ENCODE measurements at places on chromosomes 2 and 18.

DNA sequence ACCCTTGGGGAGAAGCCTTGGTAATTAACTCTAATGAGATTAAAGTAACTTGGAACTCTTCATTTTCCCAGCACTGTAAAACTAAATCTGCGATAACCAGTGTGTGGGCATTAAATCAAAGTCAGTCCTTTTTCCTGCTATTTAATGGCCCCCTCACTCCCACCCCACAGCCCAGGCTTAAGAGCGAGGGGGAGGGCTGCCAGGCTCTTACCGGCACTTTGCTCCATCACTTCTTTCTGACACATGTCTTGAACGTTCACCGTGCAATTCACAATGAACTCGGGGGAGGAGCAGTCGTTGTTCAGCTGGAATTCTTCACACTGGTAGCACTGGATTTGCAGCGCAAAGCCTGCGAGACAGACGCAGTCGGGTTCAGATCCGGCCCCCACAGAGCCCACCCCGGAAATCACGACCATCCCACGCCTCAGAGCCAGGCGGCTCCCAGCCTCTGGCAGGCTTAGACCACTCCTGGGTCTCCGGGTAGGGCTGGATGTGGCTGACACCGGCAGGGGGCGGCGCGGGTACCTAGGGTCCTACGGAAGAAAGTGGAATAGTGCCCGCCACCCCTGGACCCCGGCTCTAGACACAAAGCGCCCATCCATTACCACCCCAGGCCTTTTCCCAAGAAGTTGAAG, 1.7 kb downstream of the LYPD1 start:
- DNase-seq = peak; percentile 22

GRCh38 chr18:3541549-3542386, 91.8 kb downstream of the TGIF1 start:
- no peak for DNase-seq

DNA sequence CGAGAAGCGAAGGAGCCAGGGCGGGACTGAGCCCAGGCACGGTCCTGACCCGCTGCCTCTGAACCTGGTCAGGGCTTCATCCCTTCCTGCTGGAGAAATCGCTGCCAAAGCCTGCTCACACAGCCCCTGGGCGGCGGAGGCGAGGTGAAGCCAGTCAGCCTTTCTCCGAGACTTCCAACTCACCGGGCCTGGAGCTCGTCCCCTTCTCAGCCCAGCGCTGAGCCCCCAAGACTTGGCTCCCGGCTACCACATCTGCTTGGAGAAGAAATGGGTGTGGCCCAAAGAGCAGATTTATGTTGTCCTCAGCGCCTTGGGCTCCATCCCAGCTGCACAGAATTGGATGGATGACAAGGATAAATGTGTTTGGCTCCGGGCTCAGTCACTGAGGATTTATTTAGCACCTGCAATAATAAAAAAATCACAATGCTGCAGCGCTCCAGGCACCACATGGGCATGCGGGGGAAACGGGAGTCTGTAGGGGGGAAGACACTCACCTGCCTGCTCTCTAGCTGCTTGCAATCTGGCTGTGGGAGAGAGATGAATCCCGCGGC, 64.9 kb downstream of the ACTR2 start:
- no peak for DNase-seq

DNA sequence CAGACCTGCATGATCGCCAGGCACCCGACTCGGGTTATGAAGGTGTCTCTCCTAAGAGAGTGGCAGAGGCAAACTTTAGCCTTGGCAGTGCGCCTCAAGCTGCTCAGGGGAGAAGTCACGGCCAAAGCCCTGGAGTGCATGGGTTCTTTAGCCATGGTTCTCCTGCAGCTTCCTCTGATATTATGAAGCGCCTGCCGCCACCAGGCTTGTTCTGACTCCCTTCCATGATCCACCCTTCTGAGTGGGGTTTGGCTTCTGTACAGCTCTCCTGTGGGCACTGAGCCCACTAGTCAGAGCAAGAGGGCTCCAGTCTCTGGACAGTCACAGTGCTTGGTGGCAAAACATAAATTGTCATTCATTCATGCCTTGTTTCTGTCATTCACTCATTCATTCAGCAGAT, 25.9 kb upstream of the TMBIM1 start:
- no peak for DNase-seq

GRCh38 chr2:240601061-240601830, 14.7 kb downstream of the CAPN10 start:
- no peak for DNase-seq

DNA sequence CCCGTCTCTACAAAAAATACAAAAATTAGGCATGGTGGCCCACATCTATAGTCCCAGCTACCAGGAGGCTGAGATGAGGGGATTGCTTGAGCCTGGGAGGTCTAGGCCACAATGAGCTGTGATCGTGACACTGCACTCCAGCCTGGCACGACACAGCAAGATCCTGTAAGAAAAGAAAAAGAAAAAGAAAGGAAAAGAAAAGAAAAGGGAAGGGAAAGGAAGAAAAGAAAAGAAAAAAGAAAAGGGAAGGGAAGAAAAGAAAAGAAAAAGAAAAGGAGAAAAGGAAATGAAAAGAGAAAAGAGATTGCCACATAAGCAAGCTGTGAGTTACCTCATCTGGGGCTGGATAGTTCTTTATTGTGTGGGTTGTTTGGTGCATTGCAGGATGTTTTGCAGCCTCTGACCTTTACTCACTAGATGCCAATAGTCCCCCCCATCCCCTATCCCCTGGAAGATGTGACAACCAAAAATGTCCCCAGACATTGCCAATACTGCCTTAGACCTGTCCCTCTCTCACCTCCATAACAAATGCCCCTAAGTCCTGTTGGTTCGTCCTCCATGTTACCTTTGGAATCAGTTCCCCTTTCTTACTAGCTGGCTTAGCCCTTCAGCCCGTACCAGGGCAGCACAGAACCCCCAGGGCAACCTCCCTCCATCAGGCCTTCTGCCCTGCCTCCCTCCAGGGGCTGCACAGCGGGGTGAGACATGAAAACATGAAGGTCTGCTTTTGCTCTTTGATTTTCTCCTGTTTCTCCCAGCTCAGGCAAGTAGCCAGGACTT, 8.9 kb downstream of the ASPRV1 start:
- no peak for DNase-seq

DNA sequence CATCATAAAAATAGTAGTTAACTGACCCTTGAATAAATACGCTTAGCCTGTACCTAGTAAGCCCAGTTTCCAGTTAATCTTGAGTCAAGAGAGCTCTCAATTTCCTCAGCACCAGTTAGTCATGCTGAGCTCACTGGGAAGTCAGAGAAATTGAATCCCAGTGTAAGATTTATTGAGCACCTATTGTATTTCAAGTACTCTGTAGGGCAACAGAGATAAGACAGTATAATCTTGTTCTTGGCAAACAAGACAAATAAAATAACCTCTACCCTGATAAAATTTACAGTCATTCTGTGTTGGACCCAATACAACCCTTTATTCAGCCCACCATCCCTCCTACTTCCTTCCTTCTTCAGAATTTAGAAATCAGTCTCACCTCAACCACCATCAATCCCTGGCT, 71.9 kb upstream of the NRP2 start:
- DNase-seq = peak; percentile 21

DNA sequence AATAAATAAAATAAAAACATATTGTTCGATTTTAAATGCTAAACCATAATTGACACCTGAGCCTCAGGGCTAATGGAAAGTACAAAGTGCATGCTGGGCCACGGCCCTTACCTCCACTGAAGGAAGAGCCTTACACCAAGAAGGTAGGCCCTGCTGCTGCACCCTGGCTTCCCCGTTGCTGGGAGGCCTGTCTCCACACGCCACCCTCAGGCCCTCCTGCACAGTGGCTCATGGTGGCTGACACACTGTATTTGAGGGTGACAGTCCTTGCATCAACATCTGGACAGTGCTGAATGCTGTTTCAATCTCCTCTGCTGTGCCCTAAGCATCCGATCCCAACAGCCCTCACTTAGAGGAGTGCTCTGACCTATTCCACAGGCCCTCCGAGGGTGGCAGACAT, 39.3 kb upstream of the EDAR start:
- DNase-seq = no peak

- DNase-seq = no peak
These were observed 93.6 kb downstream of the SH3BP4 start for GRCh38 chr2:235045336-235045972.

- DNase-seq = no peak
These were observed 346.1 kb downstream of the CYP26B1 start for GRCh38 chr2:71801556-71801955.

GRCh38 chr2:205850611-205851010, 168.3 kb downstream of the NRP2 start:
- no peak for DNase-seq

DNA sequence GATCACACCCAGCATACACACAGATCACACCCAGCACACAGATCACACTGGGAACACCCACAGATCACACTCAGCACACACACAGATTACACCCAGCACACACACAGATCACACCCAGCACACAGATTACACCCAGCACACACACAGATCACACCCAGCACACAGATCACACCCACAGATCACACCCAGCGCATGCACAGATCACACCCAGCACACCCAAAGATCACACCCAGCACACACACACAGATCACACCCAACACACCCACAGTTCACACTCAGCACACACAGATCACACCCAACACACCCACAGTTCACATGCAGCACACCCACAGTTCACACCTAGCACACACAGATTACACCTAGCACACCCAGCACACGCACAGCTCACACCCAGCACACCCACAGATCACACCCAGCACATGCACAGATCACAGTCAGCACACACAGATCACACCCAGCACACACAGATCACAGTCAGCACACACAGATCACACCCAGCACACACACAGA, 117.6 kb downstream of the DYSF start:
- DNase-seq = no peak

DNA sequence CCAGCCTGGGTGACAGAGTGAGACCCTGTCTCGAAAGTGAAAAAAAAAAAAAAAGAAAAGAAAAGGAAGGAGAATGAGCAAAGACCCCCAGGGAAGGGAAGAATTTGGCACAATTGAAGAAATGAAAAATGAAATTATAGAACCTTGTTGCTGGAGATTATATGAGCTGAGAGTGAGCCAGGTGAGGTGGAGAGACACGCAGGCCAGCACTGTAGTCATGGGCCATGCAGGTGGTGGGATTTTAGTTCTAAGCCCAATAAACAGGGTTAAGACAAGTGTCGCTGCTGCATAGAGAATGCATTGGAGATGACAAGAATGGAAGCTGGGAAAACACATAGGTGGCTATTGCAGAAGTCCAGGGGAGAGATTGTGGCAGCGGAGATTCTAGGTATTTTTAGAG, 32.3 kb downstream of the FBLN7 start:
- no peak for DNase-seq

DNA sequence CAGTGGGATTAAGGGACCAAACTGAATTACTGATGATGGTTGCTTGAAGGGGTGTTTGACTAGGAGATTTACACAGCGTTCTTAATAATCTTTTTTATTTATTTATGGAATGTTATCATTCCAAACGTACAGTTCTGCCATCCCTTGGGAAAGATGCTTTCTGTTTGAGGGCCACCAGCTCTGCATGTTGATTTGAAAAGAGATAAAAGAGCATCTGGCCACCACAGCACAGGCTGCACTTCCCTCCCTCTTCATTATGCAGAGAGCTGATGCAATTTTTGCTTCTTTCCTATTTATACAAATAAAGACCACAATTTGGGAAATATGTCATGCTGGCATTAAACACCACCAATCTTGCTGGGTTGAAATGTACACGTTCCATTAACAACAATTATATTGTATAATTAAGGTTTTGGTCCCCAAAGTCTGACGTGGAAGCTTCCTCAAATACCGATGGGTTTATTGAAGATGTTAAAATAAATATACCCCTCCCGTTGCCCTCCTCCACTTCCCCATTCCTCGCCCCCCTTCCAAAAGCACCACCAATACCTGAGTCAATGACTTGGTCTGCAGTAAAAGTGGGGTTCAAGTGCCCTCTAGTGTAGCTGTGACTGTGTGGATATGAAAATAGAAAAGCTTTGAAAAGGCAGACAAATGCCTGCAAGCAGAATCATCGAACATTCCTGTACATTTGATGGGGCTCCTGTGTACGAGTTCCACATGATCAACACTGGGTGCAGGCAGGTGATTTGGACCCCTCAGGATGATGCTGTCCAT, 211.9 kb downstream of the HRH4 start:
- DNase-seq = no peak

DNA sequence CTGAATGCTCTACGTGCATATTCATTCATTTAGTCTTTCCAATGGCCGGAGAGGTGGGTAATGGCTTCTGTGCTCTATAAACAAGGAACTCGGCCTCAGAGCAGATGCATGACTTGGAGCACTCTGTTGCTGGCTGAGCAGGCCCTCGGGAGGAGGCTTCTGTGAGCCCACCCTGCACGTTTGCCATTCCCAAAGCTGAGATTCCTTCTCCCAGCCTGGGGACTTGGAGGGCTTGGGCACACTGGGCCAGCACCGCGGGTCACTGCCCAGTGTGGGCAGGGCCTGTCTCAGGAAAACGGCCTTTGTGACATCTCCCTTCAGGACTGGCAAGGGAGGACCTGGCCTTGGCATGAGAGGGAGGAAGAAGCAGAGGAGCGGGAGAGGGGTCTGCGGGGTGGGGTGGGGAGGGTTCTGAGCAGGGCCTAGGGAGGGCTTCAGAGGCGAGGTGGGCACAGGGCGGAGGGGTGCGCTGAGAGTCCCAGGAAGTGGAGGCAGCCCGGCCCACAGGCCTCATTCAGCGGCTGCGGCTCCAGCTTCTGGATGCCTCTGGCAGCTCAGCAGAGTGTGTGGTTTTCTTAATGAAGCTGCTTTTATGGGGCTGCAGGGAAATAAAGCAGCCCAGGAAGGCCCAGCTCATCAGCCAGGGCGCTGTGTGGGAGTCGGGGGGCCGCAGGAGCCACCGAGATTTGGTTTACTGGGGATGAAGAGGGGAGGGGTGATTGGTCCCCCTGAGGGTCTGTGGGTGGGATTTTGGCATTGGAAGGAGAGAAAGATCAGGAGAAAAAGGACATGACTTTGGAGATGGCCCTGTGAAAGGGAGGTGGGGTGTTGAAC, 51.7 kb upstream of the OTOF start:
- peak; percentile 20 for DNase-seq

- no peak for DNase-seq
These were observed 3.0 kb downstream of the PIEZO2 start for GRCh38 chr18:11146238-11146946.

GRCh38 chr2:200318940-200319435, 12.5 kb downstream of the SPATS2L start:
- no peak for DNase-seq

DNA sequence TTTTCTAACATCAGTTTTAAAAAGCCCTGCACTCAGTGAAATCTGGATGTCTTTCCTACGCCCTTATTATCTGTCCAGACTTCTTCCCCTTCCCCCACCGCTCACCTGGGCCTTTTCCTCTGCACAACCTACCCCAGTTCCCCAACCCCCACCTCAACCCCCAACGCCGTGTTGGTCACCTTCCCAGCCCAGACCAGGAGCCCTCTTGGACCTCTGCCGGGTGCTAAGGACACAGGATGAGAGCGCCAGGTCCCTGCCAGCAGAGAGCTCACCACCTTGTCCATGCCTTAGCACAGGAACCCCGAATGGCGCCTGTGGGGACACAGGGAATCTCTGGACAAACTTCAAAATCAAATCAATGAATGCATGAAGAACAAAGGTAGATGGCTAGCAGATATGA, 966 bp upstream of the RBM43 start:
- no peak for DNase-seq

- DNase-seq = no peak
These were observed 49.8 kb downstream of the DYSF start for GRCh38 chr2:71502941-71503738.
